HCT116 (cell line): ENCODE measurements at places on chromosomes 11 and 22.

DNA sequence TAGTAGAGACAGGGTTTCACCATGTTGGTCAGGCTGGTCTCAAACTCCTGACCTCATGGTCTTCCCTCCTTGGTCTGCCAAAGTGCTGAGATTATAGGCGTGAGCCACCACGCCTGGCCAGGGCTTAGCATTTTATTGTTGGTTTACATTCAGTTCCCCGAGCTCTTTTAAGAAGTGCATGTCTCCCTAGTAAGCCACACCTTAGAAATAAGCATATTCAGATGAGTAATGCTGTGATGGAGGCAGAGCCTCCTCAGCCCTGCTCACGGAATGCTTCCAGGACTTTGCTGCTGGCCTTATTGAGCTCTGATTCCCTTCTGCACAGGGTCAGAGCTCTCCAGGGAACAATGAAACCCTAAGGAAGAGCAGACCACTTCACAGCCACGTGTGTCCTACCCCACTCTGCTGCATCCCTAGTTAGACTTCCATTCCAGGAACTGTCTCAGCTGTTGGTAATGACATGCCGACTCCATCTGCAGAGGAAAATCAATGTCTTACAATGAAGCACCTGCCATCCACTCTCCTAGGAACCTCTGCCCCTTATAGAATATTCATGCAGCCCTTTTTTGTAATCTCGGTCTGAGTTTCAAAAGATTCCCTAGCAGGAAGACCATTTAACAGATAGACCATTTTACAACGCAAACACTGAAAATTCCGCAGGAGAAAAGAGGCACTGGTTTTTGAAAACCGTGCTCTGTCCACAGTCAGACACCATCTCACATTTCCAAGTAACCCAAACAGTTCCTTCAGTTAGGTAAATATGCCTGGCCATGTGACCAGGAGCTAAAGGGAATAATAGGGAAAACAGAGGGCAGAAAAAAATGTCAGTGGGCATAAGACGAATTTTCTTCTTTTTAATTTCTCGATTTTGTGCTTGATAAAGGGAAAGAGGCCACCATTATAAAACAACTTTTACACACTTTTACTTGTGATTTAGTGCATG lies 1.7 kb upstream of the JAM3 start:
- no peak for DNase-seq
- H3K4me3 ChIP-seq = no peak overlapping the region
- H3K27me3 ChIP-seq = peaks cover 42% of the 10 kb centered on the region
- H3K36me3 ChIP-seq = no peaks in the 10 kb centered on the region

GRCh38 chr11:114178656-114179055 lies 117.5 kb upstream of the NNMT start:
- DNase-seq = no peak
- peaks cover 73% of the 10 kb centered on the region for H3K27me3 ChIP-seq
- no peak overlapping the region for H3K27ac ChIP-seq
- no peaks in the 10 kb centered on the region for H3K4me1 ChIP-seq

DNA sequence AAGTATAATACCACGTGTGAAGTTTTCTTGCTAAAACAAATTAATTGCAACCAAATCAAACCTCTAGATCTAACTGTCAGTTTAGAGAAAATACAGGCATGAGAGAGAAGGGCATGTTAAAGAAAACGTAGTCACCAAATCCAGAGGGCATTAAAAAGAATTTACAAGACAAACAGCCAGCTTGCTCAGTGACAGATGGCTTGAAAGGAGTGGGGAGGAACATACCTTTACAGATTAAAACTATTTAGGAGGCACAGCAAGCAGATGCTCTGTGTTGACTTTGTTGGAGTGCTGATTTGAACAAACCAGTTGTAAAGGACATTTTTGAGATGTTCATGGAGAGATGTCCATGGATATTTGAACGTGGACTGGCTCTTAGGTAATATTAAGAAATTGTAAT lies 96.9 kb downstream of the ATXN10 start:
- H3K27me3 ChIP-seq = no peaks in the 10 kb centered on the region
- H3K4me1 ChIP-seq = no peaks in the 10 kb centered on the region
- no peak overlapping the region for H3K4me3 ChIP-seq
- no peaks in the 10 kb centered on the region for H3K36me3 ChIP-seq
- H3K27ac ChIP-seq = no peak overlapping the region

DNA sequence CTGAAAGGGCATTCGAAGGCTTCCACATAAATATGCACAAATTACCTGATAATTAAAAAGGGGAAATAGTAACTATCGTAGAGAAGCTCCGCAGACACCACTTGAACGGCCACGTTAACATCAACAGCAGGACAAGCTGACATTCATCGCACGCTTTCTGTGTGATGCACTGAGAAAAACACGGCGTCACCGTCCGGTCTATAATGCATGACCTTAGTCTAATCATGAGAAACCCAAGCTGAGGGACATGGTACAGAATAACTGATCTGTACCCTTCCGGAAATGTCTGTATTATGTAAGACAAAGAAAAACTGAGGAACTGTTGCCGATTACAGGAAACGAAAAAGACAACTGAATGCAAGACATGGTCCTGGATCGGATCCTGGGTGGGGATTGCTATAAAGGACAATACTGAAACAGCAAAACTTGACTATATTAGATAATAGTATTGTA lies 678 bp upstream of the RANGAP1 start:
- H3K27ac ChIP-seq = peak overlapping the region; percentile 96
- DNase-seq = no peak
- H3K4me1 ChIP-seq = peaks cover 42% of the 10 kb centered on the region
- peaks cover 6% of the 10 kb centered on the region; the same call in 1 of the 2 replicates for H3K36me3 ChIP-seq
- H3K4me3 ChIP-seq = peak overlapping the region; percentile 89

- H3K27ac ChIP-seq = no peak overlapping the region
- no peak overlapping the region for H3K4me3 ChIP-seq
- peaks cover 12% of the 10 kb centered on the region; the same call in 1 of the 2 replicates for H3K27me3 ChIP-seq
- no peaks in the 10 kb centered on the region for H3K36me3 ChIP-seq
- no peaks in the 10 kb centered on the region for H3K4me1 ChIP-seq
Observed at GRCh38 chr11:58043379-58043778, 12.6 kb downstream of the OR6Q1 start.

GRCh38 chr22:36925388-36926290 lies 12.2 kb downstream of the CSF2RB start:
- no peak overlapping the region for H3K4me3 ChIP-seq
- DNase-seq = no peak
- no peak overlapping the region for H3K27ac ChIP-seq
- no peaks in the 10 kb centered on the region for H3K36me3 ChIP-seq
- no peaks in the 10 kb centered on the region for H3K27me3 ChIP-seq
- H3K4me1 ChIP-seq = peaks cover 7% of the 10 kb centered on the region
